Astrocyte (in vitro differentiated cells and primary cell): ENCODE measurements at places on chromosomes 12 and 14. TPM values are rescaled to one million over a fixed set of nuclear protein-coding genes. Genes with fewer than 3 reads are reported as not detected.
A peak's percentile ranks its signal among the peaks of the same experiment; 100 is the strongest.

Gene KERA
- not detected in 2 replicates for total RNA-seq

DNA sequence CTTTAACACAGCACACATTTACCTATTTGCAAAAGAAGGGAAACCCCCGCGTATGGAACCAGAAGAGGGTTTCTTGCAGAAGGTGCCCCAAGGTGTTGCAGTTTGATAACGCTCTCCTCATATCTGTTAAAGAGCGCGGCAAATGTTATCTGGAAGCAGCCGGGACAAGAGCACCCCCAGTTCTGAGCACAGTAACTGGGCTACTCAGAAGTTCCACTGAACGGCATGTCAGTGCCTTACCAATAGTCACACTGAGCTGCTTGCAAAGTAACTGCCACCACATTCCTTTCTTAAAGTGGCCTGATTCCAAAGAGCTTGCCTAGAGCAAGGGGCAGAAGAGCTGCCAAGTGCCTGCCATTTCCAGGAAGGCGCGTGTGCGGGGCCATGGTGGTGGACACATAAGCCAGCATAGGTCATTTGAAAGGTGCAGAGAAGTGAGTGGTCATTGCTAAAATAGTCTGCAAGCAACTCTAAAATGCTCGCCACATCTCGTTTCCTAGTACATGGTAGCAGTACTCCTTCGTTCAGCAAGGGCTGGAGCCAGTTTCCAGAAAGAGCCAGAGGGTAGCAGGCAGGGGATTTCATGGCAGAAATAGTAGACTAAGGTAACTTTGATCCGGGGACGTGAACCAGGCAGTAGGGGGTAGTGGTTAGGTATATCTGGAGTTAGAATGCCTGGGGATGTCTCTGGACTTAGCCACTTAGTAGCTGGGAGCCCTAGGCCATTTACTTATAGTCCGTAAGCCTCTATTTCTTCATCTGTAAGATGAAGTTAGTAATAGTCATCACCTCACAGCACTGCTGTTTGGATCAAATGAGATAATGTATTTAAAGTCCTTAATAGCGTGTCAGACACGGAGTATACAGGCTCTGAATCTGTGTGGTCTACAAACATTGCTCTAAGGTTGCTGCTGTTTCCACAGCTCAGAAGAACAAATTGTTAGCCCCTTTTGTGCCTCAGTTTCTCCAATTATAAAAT is 37.6 kb downstream of the SPTB start:
- no peak for DNase-seq

- no peak for DNase-seq
Measured at GRCh38 chr14:77872983-77873382, 73.1 kb downstream of the ADCK1 start.

DNA sequence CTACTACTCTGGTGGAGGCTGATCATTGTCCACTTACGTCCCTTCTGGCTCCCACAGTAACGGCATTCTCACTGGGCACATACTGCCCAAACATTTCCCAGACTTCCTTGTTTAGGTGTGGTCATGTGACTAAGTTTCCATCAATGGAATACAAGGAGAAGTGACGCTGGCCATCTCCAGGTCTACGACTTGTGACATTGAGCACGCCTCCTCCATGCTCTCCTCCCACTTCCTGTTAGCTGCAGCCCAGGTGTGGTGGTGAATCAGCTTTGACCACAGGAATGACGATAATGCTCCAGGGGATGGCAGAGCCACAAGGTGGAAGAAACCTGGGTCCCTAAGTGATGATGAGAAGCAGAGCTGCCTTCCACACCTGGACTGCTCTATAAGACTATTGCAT is 6.0 kb upstream of the SLC24A4 start:
- DNase-seq = no peak

Gene NOS1
- 0.05 TPM in 1 of 2 replicates, not detected in the other for total RNA-seq

DNA sequence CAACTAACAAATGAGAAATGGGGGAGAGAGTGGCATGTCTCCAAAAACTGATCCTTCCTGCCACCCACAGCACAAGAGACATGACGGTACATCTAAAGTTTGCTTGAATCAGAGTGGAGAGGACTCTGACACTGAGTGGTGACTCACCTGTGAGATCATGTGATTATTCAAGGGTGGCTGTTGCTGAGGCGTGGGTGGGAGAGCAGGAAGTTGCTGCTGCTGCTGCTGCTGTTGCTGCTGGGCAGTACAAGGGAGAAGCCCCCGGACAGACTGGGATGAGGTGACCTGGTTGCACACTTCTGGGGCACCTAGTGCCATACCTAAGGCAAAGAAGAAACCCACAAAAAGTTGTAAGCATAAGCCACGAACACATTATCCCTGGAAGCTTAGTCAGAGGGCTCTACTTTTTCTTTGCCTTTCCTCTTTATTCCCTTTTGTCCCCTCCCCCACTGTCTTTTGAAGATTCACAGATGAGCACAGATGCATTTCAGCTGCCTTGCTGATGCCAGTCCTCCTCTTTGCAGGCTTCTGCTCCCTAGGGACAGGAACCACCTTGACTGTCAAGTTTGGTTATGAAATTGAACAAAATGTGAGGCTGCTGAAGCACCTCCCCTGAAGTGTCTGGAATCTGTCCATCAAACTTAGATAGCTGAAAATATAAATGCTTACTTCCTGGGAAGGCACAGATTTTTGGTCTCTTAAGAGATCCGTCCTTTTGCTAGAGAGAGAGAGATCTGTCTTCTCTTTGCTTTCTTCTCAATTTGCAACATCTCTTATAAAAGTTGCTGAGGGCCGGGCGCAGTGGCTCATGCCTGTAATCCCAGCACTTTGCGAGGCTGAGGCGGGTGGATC is 29.4 kb upstream of the STAC3 start:
- DNase-seq = peak; percentile 98
